Upper lobe of left lung (tissue), 6 donors: ENCODE measurements at places on chromosomes 11 and 22. TPM values are rescaled to one million over a fixed set of nuclear protein-coding genes. Genes with fewer than 3 reads are reported as not detected.

Gene FDX1
- total RNA-seq = 18.4 TPM

GRCh38 chr11:95459291-95460042, 228.5 kb upstream of the SESN3 start:
- no peaks in the 10 kb centered on the region for H3K27me3 ChIP-seq
- H3K27ac ChIP-seq = no peak overlapping the region
- peaks cover 8% of the 10 kb centered on the region for H3K4me1 ChIP-seq
- no peak for DNase-seq
- no peak overlapping the region for H3K4me3 ChIP-seq

Gene OR52A1
- not detected for total RNA-seq

DNA sequence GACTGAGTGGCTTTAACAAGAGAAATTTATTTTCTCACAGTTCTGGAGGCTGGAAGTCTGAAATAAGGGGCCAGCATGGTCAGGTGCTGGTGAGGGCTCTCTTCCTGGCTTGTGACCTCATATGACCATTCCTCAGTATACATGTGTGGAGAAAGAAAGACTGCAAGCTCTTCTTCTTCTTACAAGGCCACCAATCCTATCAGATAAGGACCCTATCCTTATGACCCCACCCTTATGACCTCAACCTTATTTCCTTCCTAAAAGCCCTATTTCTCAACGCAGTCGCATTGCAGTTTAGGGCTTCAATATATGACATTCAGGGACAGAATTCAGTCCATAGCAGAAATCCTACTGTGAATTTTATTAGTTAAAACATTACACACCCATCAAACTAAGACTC, 124.4 kb upstream of the RAG2 start:
- no peak for DNase-seq
- no peaks in the 10 kb centered on the region for H3K36me3 ChIP-seq
- no peaks in the 10 kb centered on the region for H3K4me1 ChIP-seq
- H3K4me3 ChIP-seq = no peak overlapping the region
- no peak overlapping the region for H3K27ac ChIP-seq

DNA sequence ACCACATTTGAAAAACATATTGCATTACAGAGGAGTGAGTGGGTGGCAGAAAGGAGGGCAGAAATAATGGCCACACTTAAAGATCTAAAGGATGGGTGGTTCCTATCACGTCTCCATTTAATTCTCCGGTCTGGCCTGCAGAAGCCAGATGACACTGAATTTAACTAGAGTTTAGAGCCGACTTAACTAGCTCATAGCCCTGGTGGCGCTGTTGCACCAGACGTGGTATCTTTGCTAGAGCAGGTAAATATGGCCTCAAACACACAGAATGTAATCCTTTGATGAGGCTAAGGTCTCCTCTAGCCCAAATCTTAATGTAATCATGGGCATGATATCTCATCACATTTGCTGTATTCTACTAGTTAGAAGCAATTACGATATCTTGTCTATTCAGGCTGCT, 51.5 kb upstream of the GAL start:
- H3K27ac ChIP-seq = no peak overlapping the region
- no peak overlapping the region for H3K4me3 ChIP-seq
- H3K36me3 ChIP-seq = no peaks in the 10 kb centered on the region
- no peaks in the 10 kb centered on the region for H3K4me1 ChIP-seq

DNA sequence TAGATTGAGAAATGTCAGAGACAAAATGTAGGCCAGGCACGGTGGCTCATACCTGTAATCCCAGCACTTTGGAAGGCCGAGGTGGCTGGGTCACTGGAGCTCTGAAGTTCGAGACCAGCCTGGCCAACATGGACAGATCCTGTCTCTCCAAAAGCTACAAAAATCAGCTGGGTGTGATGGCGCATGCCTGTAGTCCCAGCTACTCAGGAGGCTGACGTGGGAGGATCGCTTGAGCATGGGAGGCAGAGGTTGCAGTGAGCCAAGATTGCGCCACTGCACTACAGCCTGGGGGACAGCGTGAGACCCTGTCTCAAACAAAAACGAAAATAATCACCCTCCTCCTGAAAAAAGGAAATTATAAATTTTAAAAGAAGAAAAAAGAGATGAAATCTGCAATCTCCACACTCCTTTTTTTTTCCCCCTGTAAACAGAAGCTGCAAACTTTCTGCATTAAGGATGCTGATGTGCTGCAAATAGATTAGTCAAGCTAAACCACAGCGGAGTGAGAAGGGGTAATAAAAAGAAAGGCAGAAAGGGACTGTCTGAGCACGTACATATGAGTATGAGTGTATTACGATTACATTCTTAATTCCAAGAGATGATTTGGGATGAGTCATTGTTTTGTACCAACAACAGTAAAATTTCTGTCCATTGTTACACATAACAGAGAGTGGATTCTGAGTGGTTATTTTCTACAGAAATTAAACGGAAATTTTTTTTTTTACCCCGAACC, 87.3 kb downstream of the SIK3 start:
- no peak for DNase-seq
- H3K4me3 ChIP-seq = no peak overlapping the region
- no peak overlapping the region for H3K27ac ChIP-seq
- no peaks in the 10 kb centered on the region for H3K4me1 ChIP-seq
- H3K36me3 ChIP-seq = no peaks in the 10 kb centered on the region
